ENCODE measurements at places on chromosomes 3 and 15.

GRCh38 chr3:150132101-150132749 is 161.5 kb upstream of the PFN2 start:
- no peak for DNase-seq

GRCh38 chr3:104632947-104633346 is 733.8 kb upstream of the ALCAM start:
- DNase-seq = no peak

DNA sequence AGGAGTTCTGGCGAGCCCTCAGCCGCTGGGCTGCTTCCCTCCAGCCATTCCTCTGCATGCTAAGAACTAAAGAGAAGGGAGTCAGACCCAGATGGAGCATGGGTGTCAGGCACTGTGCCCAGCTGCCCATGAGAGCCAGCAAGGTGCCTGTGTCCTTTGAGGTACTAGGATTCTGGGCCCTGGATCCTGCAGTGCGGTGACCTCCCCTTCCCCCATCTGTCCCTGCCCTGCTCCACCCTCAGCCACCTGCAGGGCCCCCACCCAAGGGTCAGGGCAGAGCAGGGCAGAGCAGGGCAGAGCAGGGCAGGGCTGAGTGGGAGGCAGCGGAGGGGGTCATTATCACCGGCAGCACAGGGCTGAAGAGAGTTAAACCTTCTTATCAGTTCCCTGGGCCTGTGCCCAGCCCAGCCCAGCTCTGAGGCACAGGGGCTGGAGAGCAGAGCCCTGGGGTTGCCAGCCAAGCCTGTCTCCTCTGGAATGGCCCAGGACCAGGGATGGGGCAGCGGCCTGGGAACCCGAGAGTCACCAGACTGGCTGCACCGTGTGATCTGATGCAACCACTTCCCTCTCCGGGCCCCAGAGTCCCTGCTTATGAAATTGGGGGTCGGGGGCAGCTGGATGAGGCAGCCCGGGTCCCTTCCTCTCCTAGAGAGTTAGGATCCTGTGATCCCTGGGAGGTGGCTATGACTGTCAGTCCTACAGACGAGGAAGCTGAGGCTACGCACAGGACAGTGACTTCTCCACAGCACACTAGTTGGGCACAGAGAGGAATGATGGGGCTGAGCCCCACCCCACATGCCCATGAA is 17.3 kb downstream of the ZDHHC19 start:
- no peak for DNase-seq

- DNase-seq = peak; percentile 98
These were observed at the start of gene SENP2 for GRCh38 chr3:185585859-185586685. Gene SENP2 (plus strand): TSS chr3:185586295. CDS start chr3:185586414, 119 bp downstream.

- no peak for DNase-seq
These were observed 118.5 kb upstream of the EPHA3 start for GRCh38 chr3:88988906-88989305.

DNA sequence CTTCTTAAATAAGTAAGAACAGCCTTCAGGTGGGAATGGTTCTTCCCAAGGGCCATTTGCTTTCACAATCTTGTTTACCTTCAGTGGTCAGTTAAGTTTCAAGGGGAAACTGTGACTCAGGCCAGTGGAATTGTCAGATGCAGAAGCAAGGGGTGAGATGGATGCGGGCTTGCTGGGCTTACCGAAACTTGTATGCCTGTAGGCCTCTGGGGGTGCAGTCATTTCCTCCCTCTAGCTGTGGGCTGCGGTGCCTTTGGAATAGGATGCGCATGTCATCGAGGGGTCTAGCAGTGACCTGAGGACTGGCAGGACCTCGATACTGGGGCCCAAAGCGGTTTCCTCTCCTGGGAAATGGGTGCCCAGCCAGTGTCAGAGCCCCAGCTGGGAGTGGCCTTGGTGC is 121.6 kb downstream of the EEFSEC start:
- no peak for DNase-seq

DNA sequence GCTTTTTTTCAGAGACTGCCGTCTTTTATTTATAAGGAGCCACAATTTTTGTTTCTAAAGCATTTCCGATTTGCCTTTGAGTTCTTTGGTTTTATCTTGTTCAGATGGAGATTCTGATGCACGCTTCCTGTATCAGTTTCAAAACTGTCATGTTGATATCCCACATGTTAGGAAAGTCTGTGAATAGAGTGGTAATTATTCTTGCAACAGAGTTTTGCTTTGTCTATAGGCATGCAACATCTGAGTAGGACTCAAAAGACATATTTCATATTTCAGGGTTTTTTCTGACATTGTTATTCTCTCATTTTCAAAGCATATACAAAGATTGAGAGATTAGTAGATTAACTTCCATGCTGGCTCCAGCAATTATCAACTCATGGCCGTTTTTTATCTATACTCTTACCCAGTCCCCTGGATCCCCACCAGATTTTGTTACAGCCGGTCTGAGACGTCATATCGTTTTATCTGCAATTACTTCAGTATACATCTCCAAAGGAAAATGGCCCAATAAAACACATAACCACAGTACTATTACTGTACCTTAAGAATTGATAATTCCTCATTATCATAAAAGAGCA is 22.4 kb downstream of the PAQR5 start:
- no peak for DNase-seq

- DNase-seq = no peak
These were observed 67.1 kb downstream of the GRM7 start for GRCh38 chr3:6928064-6928463.

DNA sequence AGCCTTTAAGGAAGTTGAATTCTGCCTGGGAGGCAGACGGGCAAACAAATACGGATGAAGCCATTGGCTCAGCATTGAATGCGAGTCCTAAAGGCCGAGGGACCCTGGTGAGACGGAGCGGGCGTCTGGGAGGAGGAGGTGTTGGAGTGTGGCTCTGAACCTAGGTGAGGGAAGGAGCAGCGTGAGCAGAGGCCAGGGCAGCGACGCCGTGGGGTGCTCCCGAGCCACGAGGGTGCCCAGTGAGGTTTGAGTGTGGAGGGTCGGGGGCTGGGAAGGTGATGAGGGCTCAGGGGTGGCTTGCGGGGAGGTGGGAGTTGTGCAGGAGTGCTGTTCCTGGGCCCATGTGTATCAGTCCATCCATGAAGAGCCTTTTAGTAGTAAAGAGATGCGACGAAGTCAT is 17.0 kb downstream of the CORO2B start:
- no peak for DNase-seq

GRCh38 chr3:173301647-173302046 is 95.9 kb upstream of the NLGN1 start:
- DNase-seq = no peak

DNA sequence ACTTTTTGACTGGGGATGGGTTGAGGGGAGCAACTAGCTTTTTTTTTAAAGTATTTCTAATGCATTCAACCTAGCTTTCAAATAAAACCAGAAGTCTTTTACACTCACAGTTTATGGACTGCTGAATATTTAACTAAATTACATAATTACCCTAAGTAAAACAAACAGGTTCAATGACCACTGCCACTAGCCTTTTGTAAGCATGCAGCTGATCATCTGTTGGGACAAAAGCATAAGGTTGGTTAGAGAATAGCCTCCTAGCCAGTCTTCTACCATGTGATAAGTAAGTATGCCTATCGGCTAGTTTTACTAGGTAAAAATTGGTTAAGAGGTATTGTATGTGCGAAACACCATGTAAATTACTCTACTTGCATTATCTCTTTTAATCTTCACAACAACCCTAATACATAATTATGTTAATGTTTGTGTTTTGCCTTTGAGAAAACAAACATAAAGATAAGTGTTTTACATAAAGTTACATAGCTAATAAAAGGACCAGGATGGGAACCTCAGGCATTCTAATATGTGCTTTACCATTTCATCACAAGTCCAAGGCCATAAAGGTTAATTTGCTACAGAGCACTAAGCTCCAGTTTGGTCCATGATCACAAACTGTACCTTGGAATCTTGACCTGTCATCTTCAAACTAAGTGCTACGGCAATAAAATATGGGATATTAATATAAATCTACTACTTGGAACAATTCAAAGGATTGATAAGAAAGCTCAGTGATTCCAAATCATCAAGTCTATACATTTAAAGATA is 13.2 kb downstream of the PFN2 start:
- DNase-seq = no peak

- no peak for DNase-seq
These were observed 58.3 kb upstream of the KY start for GRCh38 chr3:134709076-134709475.

- peak; percentile 19 for DNase-seq
These were observed 9.6 kb upstream of the ATP13A3 start for GRCh38 chr3:194496217-194496919.

DNA sequence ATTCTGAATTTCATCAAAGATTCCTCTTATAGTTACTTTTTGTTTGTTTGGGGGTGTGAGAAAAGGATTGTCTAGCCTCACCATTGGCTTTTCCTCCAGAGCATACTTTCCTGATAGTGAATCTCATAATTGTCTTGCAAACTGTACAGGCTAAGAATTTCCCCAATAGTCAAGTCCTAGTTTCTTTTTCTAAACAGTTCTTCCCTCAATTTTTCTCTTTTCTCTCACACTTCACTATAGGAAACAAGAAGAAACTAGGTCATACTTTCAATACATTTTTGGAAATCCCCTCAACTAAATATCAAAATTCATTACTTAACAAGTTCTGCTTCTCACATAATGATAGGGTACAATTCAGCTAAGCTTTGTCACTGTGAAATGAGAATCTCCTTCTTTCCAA is 241.9 kb downstream of the IL20RB start:
- DNase-seq = no peak

DNA sequence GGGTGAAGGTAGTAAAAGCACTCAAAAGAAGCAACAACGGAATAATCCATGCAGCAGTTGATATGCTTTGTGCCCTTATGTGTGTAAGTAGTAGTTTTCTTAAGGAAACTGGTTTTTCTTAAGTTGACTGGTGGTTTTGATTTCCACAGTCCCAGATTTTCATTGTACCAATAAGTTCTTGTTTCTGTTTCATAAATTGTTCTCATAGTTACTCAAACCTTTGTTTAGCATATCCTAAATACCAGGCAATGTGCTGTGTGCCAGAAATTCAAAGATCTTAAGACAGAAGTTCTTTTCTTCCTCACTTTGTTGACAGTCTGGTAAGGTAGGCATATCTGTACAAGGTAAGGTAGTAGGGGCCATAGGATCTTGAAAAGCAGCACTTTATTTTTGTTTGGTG is 40.0 kb downstream of the DNAJC13 start:
- no peak for DNase-seq

- no peak for DNase-seq
These were observed 2.1 kb downstream of the TRA2B start for GRCh38 chr3:185935465-185936272.

DNA sequence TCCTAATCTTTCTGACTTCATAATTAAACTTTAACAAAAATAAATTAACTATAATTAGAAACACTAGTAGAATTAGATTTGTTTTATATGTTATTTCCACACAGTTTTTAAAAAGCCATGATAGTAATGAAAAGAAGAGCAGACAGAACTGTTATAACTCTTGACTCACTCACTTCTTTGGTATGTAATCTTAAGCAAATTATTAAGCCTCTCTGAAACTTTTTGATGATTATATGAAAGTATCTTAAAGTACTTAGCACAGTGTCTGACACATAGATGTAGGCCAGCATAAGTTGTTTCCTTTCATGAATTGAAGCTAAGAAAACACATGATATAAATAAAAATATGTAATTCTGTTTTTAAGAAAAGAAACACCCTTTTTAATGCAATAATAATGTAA is 123.6 kb upstream of the MLF1 start:
- DNase-seq = no peak

- DNase-seq = peak; percentile 8
These were observed 489.4 kb upstream of the IL12A start for GRCh38 chr3:159499031-159499793.

DNA sequence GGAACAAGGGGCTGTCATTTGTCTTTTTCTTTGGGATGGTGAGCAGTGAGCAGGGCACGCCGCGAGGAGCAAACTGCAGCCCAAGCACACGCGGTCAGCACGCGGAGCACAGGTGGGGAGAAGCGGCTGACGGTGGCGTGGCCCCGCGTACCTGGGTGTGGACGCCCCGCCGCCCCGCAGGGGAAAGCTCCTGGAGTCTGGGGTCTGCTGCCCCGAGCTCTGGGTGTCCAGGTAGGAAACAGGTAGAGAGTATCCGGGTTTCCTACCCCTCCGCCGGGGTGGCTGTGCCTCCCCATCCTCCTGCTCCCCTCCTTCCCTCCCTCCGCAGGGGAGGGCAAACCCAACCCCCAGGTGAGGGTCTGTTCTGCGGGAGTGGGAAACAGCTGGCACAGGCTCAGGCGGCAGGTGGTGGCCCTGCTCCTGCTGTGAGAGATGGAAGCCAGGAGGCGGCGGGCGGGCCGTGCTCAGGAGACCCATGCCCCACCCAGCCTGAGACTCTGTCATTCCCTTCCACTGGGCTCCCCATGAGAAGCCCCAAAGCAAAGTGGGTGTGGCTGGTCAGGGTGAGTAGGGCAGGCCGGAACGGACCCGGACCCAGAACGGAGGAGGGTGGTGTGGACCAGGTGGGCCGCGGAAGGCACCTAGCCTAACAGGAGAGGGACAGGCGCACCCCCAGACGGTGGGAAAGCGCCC is 56.9 kb upstream of the CGNL1 start:
- no peak for DNase-seq

- no peak for DNase-seq
These were observed 110.6 kb downstream of the LPP start for GRCh38 chr3:188264226-188265207.

- DNase-seq = no peak
These were observed 133.1 kb upstream of the LRRN1 start for GRCh38 chr3:3665961-3666640.

GRCh38 chr3:152197937-152198336 is 70.8 kb upstream of the MBNL1 start:
- peak; percentile 65 for DNase-seq

- DNase-seq = no peak
These were observed 43.4 kb downstream of the TSC22D2 start for GRCh38 chr3:150451329-150452048.

GRCh38 chr3:74643636-74644035 is 29.2 kb upstream of the CNTN3 start:
- DNase-seq = no peak

- no peak for DNase-seq
These were observed 35.8 kb upstream of the UMPS start for GRCh38 chr3:124694486-124694885.

- DNase-seq = no peak
These were observed 14.5 kb downstream of the BTD start for GRCh38 chr3:15616053-15616452.

DNA sequence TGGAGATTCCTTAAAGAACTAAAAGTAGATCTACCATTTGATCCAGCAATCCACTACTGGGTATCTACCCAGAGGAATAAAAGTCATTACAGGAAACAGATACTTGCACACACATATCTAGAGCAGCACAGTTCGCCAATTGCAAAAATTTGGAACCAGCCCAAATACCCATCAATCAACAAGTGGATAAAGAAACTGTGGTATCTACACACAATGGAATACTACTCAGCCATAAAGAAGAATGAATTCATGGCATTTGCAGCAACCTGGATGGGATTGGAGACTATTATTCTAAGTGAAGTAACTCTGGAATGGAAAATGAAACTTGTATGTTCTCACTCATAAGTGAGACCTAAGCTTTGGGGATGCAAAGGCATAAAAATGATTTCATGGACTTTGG is 23.8 kb downstream of the SLC7A14 start:
- no peak for DNase-seq

Measured in NCI-H526 treated with DMSO at 0.1 percent for 48 hours (cell line).